ENCODE measurements at places on chromosomes 16 and 17.

DNA sequence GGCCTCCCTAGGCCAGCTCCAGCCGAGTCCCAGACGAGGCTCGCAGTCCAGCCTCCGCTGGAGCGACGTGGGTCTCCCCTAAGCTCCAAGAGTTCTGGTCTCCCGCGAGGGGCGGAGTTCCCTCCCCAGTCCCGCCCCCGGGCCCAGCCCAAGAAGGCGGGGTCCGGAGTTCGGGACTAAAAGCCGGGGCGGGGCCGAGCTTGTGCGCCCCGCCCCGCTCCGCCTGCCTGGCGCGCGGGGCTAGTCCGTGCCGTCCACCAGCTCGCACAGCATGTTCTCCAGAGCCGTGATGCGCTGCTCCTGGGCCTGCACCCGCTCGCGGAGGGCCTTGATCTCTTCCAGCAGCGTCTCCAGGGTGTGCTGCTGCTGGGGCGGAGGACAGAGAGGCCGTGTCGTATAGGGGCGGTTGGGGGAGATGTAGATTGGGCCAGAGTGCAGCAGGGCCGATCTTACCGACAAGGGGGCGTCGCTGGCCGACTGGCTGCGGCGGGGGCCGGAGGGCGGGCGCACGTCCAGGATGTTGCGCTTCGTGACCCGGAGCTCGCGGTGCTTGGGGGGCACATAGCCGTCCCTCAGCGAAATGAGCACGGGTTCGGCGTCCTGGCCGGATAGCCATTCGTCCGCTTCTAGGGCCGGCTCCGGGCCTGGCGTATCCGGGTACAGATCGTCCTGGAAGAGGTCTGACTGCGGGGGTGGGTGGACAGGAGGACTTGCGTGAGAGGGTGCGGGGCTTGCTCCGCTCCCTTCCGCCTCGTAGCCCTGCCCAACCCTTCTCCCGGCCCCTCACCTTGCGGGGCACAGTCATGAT lies 7.0 kb downstream of the CORO6 start:
- no peak for DNase-seq

GRCh38 chr16:17291289-17291688 lies 179.5 kb downstream of the XYLT1 start:
- no peak for DNase-seq

- no peak for DNase-seq
Observed at GRCh38 chr17:1951920-1952319, 73.2 kb downstream of the RTN4RL1 start.

DNA sequence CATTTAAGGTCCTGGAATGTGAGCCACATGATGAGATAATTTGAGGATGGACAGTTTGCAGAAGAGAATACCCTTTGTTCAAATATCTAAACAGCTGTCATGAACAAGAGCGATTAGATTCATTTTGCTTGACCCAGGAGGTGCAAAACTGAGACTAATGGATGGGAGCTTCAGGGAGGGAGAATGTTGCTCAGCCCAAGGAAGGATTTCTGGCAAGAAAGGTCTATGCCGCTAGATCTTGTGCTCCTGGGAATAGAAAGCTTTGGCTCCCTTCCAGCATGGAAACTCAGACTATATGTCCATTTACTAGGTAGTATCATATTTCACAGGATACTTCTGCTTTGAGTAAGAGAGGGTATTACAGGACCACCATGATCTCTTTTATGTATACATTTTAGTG lies 14.8 kb upstream of the CDH11 start:
- no peak for DNase-seq

DNA sequence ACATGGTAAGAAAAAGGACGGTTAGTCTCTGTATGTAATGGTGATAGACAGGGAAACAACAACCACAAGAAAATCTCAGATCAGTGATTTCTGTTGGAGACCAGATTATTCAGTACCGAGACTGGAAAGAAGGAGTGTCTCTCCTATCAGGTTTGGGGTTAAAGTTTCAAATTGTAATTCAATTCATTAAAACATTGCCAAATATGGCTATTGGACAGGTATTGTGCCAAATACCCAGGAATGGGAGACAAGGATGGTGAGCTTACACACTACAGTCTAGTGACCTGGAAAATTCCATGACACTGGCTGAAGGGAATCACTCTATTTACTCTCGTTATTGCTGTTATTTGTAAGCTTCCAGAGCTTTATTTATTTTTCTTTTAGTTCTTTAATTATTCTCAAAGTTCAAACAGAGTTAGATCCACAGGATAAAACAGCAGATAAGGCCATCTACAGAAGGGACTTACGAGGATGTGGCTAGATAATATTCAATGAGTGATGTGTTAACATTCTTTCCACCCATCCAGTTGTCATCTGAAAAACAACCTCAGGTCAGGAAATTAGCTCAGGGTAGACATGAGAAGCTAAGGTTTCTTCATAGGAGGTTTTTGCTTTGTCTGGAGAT lies 25.1 kb upstream of the MMD start:
- no peak for DNase-seq

GRCh38 chr17:71335212-71335611 lies 785.6 kb upstream of the SOX9 start:
- DNase-seq, result no peak

- DNase-seq, result no peak
Observed at GRCh38 chr16:83887080-83887479, 11.8 kb upstream of the MLYCD start.

Data from iPS DF 19.7 (cell line).